ENCODE measurements at places on chromosomes 4 and X. TPM values are rescaled to one million over a fixed set of nuclear protein-coding genes. Genes with fewer than 3 reads are reported as not detected.

NKX3-2 gene
- not detected for total RNA-seq

PCDH18 gene
- total RNA-seq: 65.7 TPM

PNPLA4 gene
- total RNA-seq: 27.8 TPM

VCX3A gene
- total RNA-seq: not detected

CCDC160 gene
- total RNA-seq: not detected

FREM3 gene
- not detected for total RNA-seq

SCML2 gene
- 0.29 TPM for total RNA-seq

HSFX3 gene
- not detected for total RNA-seq

EMCN gene
- not detected for total RNA-seq

PPEF2 gene
- not detected for total RNA-seq

WWC2 gene
- total RNA-seq: 19.0 TPM

PRSS12 gene
- total RNA-seq: 2.3 TPM

RAB39B gene
- total RNA-seq: not detected

RHOXF2B gene
- total RNA-seq: not detected

OTUD6A gene
- not detected for total RNA-seq

ANK2 gene
- 5.8 TPM for total RNA-seq

MAGEA1 gene
- not detected for total RNA-seq

CXCL10 gene
- total RNA-seq: not detected

SERPINA7 gene
- not detected for total RNA-seq

CYSLTR1 gene
- not detected for total RNA-seq

C1QTNF7 gene
- 0.89 TPM for total RNA-seq

SLC25A53 gene
- 1.7 TPM for total RNA-seq

GCNA gene
- 0.58 TPM for total RNA-seq

VEGFD gene
- not detected for total RNA-seq

DDX53 gene
- total RNA-seq: not detected

RIBC1 gene
- 1.2 TPM for total RNA-seq

CYBB gene
- total RNA-seq: not detected

DYNLT3 gene
- total RNA-seq: 51.9 TPM

RFC1 gene
- total RNA-seq: 46.4 TPM

PAGE5 gene
- not detected for total RNA-seq

ATP5ME gene
- total RNA-seq: 64.0 TPM

ETDB gene
- total RNA-seq: not detected

PF4V1 gene
- 1.6 TPM for total RNA-seq

MEPE gene
- not detected for total RNA-seq

COL25A1 gene
- total RNA-seq: not detected

EXOC1L gene
- total RNA-seq: not detected

PCYT1B gene
- total RNA-seq: under 0.01 TPM

FAM47E gene
- under 0.01 TPM for total RNA-seq

FAM184B gene
- not detected for total RNA-seq

CCNQ gene
- 46.8 TPM for total RNA-seq

CC2D2A gene
- total RNA-seq: 27.6 TPM

SSX2 gene
- not detected for total RNA-seq

HERC5 gene
- not detected for total RNA-seq

SSX4B gene
- total RNA-seq: not detected

CORIN gene
- 44.7 TPM for total RNA-seq
